ENCODE measurements at places on chromosomes 13 and 19.
A peak's percentile ranks its signal among the peaks of the same experiment; 100 is the strongest.

DNA sequence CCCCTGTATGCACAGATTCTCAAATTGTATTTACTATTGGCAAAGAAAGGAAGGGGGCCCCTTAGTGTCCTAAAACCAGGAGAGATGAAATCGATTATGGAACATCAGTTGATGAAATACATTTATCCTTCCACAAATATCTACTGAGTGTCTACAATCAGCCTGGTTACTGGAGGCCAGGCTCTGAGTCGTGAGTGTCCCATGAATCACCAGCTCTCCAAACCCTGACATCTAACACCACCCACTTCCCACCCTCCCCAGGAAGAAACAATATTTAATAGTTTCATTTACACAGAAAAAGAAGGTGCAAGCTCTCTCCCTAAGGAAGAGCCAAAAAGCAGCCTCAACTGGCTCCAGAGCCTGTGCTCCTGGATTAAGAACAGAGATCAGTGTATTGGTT lies 25.2 kb downstream of the KCTD15 start:
- no peak for DNase-seq

- no peak for DNase-seq
Observed at GRCh38 chr19:8566855-8567254, 10.4 kb downstream of the MYO1F start.

GRCh38 chr19:16587833-16588823 lies 15.9 kb upstream of the SLC35E1 start:
- DNase-seq = peak; percentile 56

DNA sequence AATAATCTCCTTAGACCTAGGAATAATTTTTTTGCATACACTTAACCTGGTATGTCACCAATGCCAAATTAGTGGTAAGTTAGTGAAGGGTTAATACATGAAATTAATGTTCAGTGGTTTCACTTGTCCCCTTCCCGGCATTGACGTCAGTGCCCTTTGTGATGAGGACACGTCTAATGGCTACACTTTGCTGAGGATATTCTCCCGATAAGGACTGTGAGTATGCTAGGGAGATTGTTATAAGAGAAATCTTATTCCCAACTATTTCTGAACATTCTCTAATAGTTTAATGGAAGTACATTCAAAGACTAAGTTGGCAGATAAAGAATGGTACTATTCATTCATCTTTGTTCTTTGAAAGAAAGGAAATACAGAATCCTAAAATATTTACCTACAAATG lies 102.4 kb downstream of the TNFRSF19 start:
- no peak for DNase-seq

DNA sequence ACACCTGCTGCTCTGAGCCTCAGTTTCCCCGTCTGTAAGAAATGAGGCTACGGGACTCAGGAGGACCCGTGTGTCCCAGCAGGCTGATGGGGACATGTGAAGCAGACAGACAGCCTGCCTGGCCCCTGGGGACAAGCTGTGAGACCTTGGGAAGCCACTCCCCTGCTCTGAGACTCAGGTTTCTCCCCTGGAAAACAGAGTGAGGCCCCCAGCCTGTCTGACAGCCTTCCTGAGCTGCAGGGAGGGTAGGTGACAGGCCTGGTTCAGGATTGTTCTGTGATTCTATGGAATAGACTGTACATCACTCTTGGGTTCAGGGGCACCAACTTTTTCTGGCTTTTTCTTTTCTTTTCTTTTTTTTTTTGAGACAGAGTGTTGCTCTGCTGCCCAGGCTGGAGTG lies 2.9 kb upstream of the NTF4 start:
- no peak for DNase-seq

All from adrenal gland (tissue), 19 donors.